ENCODE measurements at places on chromosomes 2 and 18.
A peak's percentile ranks its signal among the peaks of the same experiment; 100 is the strongest.

DNA sequence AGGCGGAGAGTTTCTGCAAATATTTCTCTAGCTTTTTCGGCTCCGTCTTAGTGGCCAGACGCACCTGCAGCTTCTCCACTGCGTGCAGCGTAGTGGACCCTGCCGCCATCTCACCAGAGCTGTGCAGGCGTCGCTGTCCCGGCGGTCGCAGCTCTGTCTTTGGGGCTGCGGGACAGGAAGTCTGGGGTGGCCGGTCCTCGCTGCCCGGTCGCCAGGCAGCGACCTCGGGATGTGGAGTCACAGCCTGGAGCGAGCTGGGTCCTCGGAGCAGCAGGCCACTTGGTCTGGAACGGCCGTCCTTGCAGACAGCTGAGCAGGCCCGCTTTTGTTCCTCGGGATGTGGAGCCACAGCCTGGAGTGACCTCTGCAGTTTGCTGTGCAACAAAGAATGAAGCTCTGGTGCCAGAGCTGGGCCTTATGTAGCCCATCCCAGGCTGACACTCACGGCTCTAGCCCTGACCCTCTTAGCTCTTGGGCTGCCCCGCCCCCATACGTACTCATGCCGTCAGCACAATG is at the start of gene ELOA2:
ELOA2 (minus strand) TSS at position 466 of the 516 bp plus-strand sequence; CDS start at position 109, 357 bp downstream.
- no peak for DNase-seq

GRCh38 chr2:191049728-191050639 is 36.0 kb upstream of the STAT1 start:
- no peak for DNase-seq

DNA sequence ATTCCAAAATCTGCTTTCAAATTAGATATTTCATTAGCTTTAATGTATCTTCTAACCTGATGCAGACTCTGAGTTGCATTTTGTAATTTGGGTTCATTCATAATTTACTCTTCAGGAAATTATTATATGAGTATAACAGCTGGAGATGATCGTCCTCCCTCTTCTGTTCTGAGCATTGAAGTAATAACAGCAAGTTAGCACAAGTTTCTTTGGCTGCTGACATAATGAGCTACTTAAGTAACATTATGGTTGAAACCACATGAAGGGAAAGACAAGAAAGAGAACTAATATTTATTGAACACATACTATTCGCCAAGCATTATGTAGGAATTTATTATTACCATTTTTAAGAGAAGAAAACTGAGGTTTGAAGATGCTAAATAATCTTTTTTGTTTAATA is 75.1 kb downstream of the CPO start:
- DNase-seq, result no peak

DNA sequence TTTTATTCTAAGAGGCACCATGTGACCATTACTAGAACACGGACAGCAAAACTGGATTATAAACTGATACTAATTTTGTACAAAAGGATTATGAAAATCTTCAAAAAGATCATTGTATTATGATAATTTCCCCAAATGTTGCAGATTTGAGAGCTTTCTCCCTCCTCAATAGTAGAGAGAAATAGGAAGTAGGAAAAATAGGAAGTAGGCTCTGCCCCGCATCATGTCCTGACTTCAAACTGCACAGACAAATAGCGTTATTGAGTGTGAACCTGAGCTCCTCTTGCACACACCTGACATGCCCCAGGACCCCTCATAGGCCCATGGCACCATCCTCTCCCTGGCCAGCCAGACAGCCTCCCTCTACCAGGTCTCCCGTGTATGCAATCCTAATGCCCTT is 25.4 kb downstream of the CHRNA1 start:
- no peak for DNase-seq

- DNase-seq, result no peak
Observed at GRCh38 chr2:119914266-119914665, 98.6 kb upstream of the EPB41L5 start.

DNA sequence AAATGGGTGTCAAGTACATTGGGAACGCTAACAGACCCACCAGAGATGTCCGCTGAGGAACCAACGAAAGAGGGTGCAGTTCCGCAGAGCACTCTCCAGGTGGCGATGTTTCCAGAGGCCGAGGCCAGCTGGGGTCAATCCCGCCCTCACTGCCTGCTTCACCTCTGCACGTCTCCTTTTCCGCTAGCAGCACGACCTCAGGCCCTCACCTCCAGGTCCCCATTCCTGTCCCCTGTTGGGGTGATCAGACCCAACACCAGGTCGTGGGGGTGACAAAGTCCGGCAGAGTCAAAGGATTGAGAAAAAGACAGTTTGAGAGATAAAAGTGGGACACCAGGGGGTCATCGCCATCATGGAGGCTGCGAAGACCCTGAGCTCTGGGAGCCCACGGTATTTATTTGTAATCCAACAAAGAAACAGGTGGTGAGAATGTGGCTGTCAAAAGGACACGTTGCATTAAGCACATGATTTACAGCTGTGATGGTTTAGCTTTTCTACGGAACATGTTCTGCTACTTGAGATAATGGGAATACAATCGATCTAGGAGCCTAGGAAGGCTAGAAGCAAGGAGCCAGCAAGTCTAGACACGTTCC is 27.3 kb downstream of the ZAP70 start:
- no peak for DNase-seq

DNA sequence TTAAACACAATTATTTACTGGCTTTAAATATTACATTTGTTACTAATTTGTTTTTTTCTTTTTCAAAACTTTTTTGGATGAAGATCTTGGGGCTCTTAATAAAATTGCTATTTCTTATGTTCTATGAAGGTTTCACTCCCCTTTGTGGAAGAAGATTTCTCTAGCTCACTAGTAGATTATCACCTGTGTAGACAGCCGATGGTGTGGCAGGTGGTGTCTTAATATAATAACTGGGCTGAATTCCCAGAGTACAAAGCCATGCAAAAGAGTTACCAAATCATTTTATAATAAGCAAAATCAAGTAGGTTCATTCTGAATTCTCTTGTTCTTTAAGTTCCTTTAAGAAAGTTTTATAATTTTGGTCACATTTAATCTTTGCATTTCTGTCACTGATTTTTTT is 233.7 kb downstream of the CCDC102B start:
- no peak for DNase-seq

DNA sequence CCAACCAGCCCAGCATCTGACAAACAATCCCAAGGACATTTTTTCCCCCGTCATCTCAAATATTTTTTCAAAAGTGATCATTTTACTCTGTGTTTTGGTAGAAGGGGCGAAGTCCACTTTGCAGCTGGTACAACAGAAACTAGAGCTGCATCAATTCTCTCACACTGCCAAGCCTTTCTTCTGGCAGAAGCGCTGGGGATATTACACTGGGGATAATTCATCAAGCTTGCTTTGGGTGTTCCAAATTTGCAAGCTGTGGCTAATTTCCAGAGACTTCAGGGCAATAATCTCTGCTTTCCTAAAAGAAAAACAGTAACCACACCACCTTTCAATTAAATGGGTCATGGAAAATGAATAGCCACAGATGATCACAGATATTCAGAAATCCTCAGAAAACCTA is 238.3 kb downstream of the SLC8A1 start:
- DNase-seq, result no peak

- DNase-seq, result no peak
Observed at GRCh38 chr2:237289139-237289538, 124.8 kb downstream of the COL6A3 start.

DNA sequence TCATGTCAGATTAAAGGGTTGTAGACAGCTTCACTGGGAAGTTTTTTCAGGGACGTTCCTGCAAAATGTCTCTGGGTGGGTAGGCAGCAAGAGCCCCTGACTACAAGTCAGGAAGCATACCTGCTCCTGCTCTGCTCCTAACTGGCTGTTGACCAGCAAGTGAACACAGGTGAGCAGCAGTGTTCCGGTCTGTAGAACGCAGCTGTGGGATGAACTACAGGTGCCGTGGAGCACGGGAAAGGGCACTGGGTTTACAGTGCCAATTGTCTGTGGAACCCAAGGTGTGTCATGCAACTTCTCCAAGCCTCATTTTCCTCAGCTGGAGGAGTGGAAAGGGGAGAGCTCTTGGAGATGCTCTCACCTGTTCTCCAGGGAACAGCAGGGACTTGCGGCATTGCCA is 6.6 kb downstream of the ASB18 start:
- DNase-seq, result no peak

DNA sequence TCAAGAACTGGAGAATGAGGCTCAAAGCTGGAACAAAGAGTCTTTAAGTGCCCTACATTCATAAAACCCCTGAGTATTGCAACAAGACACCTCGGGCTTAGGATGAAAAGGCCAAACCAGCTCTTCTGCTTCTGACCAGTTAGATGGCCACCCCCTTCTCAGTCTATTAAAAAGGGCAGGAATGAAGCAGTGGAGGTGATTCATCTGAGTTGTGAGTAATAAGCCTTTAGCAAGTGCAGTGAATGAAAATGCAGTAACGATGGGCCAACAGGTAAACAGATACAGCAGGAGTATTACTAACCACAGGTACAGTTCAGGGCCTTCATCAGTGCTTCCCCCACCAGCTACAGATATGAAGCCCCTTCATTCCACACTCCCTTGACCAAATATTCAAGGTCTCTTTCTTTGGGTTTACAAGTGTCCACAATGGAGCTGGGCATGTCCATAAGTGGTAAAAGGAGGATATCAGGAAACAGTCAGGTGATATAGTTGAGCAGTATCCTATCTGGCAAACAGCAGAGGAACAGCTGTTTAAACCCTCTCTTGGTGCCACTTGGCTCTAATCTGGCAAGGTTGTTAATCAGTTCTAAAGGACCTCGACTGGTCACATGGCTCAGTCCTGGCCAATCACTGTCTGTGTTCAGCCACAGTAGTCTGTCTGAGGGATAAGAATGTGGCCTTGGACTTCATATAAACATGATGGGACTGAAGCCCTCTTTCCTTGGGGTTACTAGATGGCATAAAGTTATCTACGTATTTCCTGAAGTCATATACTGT is 17.8 kb downstream of the SERPINB13 start:
- no peak for DNase-seq

DNA sequence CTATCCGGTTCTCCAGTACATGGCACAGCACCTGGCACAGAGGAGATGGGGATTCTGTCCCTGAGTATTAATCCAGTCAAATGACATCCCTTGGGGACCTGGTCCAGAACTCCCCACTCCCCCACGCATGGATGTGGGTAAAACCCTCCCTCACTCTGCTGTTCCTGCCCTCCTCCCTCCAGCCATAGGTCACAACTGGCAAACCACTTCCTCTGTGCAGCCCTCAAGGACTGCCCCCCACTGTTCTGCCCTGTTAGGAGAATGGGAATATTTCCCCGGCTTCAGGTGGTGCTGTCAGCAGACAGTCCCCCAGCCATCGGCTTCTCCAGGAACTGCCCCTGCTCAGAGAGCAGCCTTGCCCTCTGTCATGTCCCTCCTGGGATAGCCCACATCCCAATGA is 1.5 kb upstream of the TFCP2L1 start:
- no peak for DNase-seq

DNA sequence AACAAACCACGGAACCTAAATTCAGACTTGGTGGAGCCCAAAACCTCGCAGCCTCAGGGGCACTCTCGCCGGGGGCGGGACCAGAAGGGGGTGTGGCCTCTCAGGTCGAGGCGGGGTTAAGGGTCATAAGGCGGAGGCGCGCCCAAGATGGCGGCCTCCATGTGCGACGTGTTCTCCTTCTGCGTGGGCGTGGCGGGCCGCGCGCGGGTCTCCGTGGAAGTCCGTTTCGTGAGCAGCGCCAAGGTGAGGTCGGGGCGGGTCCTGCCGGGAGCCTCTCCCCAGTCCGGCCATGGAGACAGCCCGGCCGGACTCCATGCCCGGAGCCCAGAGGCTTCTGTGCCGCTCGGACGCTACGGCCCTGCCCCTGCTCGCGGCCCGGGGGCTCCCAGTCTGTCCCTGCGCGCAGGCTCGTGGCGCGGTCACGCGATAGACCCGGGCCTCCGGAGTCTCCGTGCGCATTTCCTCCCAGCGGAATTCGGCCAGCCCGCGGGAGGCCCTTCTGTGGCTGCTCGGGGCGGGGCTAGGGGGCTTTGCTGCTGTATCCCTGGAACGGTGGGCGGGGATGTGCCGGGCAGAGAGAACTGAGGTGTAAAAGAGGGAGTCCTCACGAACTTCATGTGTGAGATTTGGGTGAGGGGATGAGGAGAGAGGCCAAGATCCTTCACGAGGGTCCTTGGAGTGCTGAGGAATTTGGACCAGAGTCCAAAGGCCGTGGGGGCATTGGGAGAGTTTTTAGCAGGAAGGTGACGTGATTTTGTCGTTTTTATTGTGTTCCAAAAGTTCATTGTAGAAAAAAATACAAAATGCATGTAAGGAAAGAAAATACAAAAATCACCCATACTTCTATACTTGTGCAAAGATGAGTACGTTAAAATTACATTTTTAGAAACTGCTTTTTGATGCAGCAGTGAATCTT is at the start of gene SMYD5:
SMYD5 (plus strand) TSS at position 126 of the 916 bp plus-strand sequence; CDS start at position 148, 22 bp downstream.
- DNase-seq, result peak; percentile 92

- no peak for DNase-seq
Observed at GRCh38 chr18:11956371-11957308, 24.7 kb upstream of the IMPA2 start.

- DNase-seq, result no peak
Observed at GRCh38 chr2:239824866-239825704, 200.1 kb downstream of the NDUFA10 start.

DNA sequence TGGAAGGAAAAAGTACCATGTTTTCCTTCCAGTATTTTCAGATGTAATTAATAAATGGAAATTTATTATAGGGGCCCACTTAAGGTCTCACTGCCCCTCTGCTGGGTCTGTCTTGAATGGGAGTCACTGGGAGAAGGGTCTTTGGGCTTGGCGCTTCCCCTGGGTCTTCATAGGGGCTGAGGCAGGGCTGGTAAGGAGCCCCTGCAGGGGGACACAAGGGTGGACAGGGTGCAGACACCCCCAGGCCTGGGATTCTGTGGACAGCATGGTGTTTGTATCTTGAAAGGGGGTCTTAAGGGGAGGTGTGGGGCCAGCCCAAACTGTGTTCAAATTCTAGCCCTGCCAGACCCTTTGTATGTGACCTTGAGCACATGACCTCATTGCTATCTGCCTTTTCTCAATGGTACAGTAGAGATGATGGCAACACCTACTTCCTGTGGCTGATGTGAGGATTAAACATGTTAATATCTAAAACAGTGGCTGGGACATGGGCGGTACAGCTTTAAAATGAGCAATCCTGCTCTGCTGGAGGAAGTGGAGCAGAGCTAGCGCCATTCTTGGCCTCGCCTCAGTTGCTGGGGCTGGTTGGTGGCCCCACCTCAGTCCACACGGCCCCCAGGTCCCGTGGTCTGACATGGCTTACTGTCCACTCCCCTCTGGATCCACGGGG is 71.6 kb downstream of the GNAL start:
- DNase-seq, result no peak

GRCh38 chr2:174670446-174670845 is 72.8 kb upstream of the WIPF1 start:
- no peak for DNase-seq

DNA sequence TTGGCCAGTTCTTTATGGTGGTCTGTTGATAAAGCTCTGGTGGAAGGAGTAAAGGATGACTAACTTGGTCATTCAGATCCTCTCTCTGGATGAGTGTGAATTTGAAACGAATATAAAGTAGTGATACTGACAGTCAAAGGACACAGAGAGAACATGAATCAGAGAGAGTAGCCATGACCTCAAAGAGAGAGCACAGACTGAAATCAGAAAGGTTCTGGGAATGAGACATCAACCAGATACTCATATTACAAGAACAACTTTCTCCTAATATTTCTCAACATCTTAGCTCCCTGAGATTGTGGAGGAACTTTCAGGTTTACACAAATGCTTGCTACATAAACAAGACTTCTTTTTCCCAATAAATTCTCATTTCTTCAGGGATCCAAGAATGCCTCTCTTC is 849.1 kb upstream of the CHAC2 start:
- no peak for DNase-seq

GRCh38 chr2:127422559-127423477 is 4.6 kb downstream of the PROC start:
- DNase-seq, result no peak

- no peak for DNase-seq
Observed at GRCh38 chr2:48423376-48423775, 106.6 kb upstream of the STON1 start.
